Stimulated activated CD8-positive, alpha-beta memory T cell treated with anti-CD3 and anti-CD28 coated beads, Interleukin-12 subunit alpha, Interleukin-12 subunit beta, amount 100 ng/mL, for 4 hours (primary cell): ENCODE measurements at places on chromosomes 7 and 10.

- no peak for DNase-seq
These were observed 164.6 kb upstream of the ZMIZ1 start for GRCh38 chr10:78904196-78904595.

DNA sequence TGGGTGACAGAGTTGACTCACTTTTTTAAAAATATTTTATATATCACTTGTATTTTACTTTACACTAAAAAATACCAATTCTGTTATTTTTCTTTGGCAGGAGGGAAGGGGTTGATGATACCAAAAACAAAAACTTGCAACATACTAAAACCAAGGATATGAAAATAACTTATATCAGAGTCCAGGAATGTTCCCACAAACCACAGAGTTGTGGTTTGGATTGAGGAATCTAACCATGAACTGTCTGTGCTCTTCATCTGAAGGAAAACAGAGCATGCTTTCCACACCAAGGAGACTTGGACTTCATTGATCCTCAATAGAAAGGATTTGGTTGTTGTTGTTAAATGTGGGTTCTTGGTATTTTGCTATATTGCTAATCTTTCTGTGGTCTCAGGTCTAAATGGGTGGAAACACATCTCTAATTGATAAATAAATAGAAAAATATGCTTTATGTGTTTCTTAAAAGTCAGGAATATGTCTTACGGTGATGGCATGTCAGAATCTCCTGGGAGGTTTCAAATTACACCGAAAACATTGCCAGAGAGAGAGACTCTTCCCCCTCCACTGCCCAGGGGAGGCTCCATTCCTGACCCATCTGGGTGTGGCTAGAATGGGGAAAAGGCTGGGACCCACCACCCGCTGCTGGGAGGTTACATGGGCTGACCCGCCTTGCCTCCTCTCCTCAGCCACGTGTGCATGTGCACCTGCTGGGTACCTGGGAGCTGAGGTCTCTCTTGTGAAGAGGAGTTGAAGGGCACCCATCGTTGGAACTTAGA is 46.9 kb upstream of the STK17A start:
- DNase-seq: no peak

DNA sequence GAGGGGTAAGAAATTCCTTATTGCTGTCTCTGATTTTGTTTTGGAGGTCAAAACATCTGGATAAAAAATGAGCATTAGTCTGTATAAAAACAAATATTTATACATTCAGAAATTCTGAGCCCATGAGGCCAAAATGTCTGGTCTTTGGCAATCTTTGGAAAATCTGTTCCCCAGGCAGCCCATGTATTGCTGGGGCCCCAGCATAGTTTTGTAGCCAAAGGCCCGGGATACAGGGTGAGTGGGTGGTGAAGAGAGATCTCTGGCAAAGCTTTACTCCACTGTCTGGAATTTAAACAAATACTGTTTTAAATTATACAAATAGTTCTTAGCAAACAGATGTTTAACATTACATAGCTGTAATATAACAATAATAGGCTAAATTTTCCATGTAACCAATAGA is 134.7 kb upstream of the GALNT17 start:
- DNase-seq: no peak

DNA sequence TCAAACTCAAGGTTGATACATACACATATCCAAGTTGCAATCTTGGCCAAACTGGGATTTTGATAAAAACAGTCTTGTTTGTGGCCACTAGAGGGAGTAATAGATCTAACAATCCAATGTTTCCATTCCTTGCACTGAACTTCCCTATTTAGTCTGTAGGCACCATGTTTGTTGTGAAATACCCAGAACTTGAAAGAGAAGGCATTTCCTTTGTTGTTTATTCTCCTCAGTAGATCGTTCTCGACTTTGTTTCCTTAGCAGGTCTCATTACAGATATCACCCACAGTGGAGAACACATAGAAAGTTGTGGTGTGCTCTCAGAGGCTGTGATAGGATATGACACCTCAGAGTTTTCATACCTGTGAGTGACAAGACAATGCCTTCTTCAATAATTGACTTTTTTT is 70.3 kb upstream of the MXI1 start:
- DNase-seq: no peak

DNA sequence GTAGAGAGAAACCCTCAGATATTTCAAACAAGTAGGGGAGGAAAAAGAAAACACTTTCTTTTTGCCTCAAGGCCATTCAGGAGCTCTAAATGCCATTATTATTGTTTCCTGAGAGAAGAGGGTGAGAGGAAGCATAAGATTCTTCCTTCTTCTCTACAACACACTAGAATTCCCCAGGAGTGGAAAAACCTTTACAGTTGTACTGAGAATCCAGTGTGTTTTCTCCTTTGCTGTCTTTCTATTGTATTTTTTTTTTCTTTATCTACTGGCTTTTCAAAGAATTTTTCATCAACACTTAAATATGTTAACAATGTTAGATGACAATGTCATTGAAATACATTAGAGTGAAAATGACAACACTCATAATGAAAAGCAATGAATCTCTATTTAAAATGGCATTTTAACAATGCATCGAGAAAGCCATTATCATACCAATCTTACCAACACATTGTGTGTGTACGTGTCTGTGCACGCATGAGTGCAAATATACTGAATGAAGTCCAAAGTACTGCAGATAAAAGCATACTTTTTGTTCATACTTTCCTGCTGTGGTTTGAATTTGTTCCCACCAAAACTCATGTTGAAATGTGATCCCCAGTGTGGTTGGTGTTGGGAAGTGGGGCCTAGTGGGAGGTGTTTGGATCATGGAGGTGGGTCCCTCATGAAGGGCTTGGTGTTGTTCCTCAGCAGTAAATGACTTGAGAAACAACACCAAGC is 24.2 kb upstream of the MACC1 start:
- no peak for DNase-seq

- DNase-seq: no peak
These were observed 249.4 kb downstream of the CRPPA start for GRCh38 chr7:16171928-16172327.

GRCh38 chr10:72328045-72328828 is 26.5 kb downstream of the DNAJB12 start:
- no peak for DNase-seq

- no peak for DNase-seq
These were observed 104.4 kb upstream of the FGFR2 start for GRCh38 chr10:121702351-121703320.

DNA sequence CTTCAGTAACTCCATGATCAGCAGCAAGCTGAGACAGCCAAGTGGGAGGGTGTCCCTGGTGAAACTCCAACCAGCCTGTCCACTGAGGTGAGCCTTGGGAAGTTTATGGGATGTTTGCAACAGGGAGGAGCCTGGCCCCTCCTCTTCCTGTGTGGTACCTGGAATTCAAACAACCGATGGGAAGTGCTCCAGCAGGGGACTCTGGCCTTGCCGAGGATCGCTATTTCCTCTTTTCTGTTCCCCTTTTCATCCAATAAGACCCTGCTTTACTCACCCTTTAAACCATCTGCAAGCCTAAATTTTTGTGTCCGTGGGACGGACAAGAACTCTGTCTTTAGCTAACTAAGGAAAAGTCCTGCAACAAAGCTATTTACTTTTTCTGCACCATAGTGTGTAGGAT is 491.1 kb upstream of the ZMIZ1 start:
- DNase-seq: no peak

DNA sequence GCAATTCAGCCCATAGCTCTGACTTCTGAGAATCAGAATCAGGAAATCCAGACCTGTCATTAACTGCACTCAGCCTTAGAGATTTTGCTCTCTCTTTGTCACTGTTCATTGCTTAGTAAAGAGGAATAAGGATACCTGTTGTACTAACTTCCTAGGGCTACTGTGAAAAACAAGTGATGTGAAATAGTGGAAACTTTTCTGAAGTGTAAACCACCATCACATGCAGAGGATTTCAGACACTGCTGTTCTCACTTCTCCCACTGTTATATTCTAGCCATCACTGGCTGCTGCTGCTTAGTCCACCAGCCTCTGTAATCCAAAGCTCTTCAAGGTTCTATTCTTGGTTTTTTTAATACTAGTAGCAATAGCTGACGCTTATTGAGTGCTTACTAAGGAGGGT is 129.6 kb upstream of the CCDC6 start:
- no peak for DNase-seq

GRCh38 chr7:120987280-120987679 is 1.2 kb upstream of the CPED1 start:
- DNase-seq: no peak

DNA sequence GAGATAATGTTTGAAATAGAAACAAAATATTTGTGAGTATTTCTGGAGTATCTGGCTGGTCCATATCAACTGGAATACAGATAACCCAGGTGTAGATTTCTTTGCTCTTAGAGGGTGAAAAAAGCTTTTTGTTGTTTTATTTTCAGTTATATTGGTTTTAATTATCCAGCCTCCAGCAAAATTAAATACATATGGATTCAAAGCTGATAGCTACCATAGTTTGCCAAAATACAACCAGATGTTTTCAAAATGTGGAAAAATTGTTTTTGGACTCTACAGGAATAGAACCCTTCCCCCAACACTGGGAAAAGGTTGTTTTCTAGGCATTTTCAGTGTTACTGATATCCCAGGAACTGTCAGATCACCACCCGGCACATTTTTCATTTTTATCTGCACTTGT is 30.1 kb downstream of the LRRC17 start:
- no peak for DNase-seq

GRCh38 chr7:305410-306151 is 15.6 kb downstream of the FOXL3 start:
- DNase-seq: no peak

- no peak for DNase-seq
These were observed 116.1 kb upstream of the ACBD5 start for GRCh38 chr10:27356738-27357137.

- DNase-seq: peak; percentile 70
These were observed 489 bp downstream of the MAP3K8 start for GRCh38 chr10:30434273-30435072.

DNA sequence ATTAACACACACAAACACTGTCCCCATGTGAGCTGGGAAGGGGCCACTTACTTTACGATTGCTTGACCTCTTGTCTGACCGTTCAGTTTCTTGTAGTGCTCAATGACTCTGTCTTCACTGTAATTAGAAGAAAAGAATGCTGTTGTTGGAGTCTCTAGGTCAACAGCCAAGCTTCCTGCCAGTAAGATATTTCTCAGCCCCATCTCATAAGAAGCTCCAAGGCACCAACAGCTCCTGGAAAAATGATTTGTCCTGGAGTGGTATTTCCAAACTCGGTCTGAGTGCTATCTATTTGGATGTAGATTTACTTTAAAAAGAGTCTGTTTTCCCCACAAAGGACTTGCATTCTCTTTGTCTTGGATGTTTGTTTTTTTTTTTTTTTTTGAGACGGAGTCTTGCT is 153.7 kb downstream of the PRPF18 start:
- no peak for DNase-seq

GRCh38 chr10:24414597-24414996 is 205.7 kb downstream of the KIAA1217 start:
- no peak for DNase-seq

- DNase-seq: no peak
These were observed 18.8 kb upstream of the SMNDC1 start for GRCh38 chr10:110323503-110323902.

DNA sequence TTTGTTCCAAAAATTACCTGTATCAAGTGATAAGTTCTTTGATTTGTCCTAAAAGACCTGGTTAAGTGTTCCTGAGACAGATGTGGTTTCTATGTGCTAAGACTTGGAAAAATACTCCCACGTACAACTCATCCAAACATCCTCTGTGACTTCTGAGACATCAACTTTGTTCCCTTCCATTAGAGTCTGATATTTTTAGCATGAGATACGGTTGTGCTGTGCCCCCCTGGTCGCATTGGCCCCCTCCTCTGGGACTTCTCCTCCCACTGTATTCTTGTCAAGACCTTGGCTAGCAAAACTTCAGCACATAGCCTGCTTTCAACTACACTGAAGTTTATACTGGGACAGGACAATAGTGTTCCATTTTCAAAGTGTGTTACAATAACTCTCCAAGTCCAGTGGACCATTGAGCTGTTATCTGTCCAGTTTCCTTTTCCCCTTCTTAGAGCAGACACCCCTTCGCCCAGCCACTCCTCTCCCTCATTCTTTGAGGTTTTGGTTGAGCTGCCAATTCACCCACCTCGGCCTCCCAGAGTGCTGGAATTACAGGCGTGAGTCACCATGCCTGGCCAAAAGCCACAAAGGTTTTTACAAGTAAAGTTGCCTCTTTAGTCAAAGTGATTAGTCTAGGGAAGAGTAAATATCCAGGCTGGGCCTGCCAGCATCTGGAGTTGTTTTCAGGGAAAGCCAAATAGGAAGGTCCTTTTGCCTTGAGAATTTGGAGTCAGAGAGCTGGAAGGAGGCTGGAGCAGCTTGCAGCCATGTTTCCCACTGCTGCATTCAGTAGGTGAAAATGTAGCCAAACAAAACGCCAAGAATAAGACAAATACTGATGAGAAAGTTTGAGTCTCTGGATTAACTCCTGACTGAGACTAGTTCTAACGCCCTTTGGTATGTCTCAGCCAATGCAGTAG is 17.8 kb upstream of the PDLIM1 start:
- DNase-seq: no peak

GRCh38 chr7:9625953-9626352 is 1192.5 kb downstream of the NXPH1 start:
- DNase-seq: no peak

- no peak for DNase-seq
These were observed 20.0 kb downstream of the WNT8B start for GRCh38 chr10:100482834-100483185.

DNA sequence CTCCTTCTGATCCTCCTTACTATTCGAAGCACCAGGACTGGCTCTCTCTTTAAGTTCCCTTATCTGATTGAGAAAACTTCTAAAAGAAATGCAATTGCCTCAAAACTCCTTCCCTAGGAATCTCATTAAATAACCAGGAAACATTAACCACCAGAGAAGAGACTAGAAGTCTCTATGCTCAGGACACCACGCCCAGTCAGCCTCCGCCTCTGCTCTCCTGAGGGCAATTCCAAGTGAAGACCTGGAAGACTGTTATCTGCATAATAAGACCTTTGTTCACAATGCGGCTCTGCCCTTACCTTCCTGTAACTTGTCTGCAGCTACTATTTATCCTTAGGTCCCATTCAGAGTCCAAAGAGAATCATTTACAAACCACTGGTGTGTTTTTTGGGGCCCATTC is 78.8 kb downstream of the ELMO1 start:
- no peak for DNase-seq

DNA sequence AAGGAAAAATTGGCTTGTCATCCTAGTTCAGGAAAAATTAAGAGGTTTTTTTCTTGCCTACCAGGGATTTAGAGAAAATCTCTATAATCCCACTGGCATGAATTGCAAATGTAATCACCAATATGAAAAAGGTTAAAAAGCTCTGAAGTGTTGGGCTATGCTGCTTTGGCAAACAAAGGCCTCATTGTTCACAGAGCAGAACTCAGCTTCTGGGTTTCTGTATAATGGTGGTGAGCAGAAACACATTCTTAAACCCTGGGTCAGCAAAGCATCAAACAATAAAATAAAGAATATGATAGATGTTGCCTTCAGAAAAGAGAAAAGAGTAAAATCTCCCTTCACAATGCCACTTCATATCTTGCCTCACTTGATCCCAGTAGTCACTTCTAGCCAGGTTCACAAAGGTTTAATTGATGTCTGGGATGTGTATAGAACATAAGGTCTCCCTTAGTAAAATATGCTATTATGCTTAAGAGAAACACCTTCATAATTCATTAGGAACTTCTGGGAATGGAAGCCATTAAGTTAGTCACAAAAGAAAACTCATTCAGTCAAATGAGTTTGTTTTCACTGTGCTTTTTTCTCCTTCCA is 1255.5 kb upstream of the PHF14 start:
- no peak for DNase-seq

GRCh38 chr10:1684991-1685390 is 52.3 kb downstream of the ADARB2 start:
- DNase-seq: no peak
